NCI-H2081 treated with DMSO at 0.1 percent for 48 hours (cell line): ENCODE measurements at places on chromosomes 13 and 19.

DNA sequence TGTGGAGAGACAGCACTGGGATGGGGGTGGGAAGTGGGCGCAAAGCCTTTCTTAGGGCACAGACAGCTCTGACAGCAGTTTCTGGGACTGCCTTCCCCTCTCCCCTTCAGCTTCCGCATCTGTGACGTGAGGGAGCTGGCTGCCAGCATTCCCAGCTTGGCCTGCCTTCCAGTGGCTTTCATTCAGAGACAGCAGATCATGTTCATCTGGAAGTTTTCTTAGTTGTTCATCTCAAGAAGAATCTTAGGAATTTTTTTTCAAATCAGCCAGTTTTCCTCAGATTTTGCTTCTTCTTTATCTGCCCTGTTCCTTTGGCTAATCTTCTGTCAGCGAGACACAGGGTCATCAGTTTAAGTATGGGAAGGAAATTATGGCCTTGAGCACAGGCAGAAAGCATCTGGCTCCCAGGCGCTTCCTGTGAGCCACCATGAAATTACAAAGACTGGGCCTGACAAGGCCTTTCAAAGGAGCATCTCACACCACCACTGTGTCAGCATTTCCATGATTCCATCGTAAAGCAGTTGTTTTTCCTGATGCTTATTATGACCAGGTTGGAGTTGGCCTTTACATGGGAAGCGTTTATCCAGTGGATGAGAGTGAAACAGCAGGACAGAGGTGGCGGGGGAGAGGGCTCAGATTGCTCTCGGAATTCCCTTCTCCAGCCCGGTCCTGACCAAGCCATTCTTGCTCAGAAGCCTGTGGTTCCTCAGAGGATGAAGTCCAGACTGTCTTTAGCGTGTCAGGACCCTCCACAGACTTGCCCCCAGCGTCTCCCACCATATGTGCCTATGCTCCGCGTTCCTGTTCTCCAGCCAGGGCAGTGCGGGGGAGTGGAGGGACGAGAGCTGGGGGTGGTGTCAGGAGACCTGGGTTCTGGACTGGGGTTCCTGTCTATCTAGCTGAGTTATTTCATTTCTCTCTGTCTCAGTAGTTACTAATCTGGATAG lies 43.6 kb downstream of the ARHGAP35 start:
- DNase-seq: no peak

DNA sequence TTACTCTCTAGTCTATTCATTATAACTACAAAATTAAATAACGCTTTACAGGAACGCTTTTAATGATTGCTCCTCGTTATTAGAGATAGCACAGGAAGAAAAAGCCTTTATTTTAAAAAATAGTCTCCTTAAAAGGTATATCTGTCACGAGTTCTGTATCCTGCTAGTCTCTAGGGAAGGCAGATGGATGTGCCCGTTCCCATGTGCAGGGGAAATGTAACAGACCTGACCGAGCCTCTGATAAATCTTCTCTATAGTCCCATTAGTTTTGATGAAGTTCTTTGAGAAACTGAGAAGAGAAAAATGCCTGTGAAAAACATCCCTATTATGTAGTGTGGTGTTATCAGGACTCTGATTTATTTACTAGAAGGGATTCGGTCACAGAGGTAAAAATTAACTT lies 226.4 kb downstream of the PCDH9 start:
- no peak for DNase-seq

- DNase-seq: no peak
Measured at GRCh38 chr19:4304538-4305256, at the start of gene FSD1. FSD1 (plus strand) TSS chr19:4304598; CDS start chr19:4304747, 149 bp downstream.

- no peak for DNase-seq
Measured at GRCh38 chr13:110339263-110339662, 32.2 kb downstream of the COL4A2 start.

DNA sequence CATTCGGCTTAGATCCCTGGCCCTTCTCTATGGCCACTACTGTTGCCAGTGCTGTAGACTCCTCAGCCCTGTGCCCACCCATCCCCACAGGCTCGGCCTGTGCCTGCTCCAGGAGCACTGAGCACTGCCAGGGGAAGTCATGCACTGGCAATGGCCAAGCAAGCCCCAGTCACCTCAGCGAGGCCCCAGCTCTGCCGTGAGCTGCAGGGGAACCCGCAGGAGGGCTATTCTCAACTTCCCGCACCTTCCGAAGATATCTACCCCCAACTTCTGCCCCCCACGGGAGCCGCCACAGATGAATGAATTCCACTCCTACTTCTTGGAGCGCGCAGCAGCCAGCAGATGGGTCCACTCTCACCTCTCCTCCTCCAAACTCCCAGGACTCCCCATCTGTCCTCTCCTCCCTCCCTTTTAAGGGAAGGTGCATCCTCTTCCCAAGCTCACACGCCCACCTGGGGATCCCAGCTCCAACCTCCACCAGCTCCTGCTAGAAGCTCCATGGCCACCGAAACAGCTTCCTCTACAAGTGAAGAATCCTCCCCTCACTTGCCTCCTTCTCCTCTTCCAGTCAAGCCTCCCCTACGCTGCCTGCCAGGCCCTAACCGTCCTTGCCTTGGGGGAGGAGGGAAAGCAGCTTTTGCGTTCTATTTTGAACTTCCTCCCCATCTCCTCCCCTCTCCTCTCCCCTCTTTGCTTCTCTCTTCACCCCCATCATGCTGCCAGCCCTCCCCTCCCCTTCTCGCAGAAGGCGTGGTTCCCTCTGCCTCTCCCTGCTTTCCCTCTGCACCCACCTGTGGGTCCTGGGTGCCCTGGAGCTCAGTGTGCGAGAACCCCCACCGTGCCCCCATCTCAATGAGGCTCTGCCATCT lies 52.2 kb downstream of the PEPD start:
- no peak for DNase-seq

GRCh38 chr13:110158226-110158625 lies 148.7 kb downstream of the COL4A1 start:
- DNase-seq: no peak

DNA sequence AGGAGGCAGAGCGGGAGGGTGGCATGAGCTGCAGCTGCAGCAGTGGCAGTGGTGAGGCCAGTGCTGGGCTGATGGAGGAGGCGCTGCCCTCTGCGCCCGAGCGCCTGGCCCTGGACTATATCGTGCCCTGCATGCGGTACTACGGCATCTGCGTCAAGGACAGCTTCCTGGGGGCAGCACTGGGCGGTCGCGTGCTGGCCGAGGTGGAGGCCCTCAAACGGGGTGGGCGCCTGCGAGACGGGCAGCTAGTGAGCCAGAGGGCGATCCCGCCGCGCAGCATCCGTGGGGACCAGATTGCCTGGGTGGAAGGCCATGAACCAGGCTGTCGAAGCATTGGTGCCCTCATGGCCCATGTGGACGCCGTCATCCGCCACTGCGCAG lies 2.0 kb downstream of the EGLN2 start:
- DNase-seq: no peak

DNA sequence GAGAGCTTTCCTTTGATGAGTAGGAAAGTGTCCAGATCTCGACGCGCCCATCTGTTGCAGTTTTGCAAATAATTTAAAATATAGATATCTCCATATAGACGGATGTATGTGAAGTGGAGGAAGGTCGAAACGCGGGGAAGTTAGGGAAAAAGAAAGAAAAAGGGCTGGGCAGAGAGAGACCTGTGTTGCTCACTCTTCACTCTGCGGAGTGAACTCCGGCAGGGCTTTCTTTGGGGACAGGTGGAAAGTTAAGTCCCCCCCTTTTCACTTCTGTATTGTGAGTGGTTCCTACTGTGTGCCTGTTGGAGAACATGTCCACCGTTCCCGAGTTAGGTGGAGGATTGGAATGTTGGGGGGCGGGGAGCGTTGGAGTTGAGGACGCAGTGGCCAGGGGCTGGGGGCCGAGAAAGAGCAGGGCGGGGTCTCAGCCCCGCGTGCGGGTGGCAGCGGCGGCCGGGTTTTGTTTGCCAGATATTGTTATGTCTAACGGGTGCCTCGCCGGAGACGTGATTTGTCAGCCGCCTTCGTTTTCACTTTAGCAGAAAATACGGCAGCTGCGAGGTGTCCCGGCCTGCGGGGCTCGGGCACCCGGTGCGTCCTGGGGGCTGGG lies 145.1 kb upstream of the ZNF536 start:
- no peak for DNase-seq

DNA sequence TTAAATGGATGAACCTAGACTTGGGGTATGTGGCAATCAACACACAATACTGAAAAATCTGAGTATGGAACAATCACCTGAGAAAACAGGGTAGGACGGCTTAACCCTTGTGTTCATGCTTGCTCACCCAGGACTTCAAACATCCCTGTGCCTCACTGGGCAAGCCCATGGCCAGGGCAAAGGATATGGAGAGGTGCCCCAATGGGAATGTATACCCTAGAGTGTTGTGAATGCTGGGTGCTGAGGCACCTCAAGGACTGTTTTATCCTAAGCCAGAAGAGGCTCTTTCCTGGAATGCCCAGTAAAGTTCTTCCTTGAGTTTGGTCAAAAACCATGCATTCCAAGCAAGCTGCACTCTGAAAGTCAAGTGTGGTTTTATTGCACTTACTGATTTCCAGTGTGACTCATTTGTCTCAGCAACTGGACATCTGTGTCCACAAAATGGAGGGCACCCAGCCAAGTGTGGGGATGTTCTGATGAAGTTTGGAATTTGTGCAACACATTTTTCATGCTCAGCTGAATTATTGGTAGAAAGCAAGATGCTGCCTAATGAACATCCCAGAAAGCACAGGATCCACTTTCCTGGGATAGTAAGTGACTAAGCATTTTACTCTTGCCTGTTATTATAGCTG lies 531.3 kb downstream of the RFC3 start:
- DNase-seq: no peak

DNA sequence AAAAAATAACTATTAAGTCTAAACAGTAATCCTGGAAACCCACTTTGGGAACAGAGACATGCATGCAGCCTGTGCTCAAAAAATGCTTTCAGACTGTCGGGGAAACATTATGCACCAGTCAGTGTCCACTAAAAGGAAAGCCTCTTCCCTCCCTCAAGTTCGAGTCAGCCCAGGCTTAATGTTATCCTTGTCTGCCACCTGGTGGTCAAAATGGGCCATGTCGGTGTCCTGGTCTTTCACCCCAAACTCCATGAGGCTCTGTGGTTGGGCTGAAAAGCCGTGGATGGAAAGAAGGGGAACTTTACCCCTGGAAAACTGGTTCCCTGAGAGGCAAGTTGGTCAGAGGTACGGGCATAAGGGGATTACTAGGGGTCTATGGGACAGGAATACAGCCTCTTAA lies 88.4 kb upstream of the ZNF492 start:
- no peak for DNase-seq

- DNase-seq: no peak
Measured at GRCh38 chr13:41562541-41563178, 105.3 kb downstream of the RGCC start.

GRCh38 chr13:29991343-29991742 lies 140.9 kb upstream of the UBL3 start:
- DNase-seq: no peak

GRCh38 chr19:8688930-8689329 lies 9.7 kb downstream of the ACTL9 start:
- no peak for DNase-seq

DNA sequence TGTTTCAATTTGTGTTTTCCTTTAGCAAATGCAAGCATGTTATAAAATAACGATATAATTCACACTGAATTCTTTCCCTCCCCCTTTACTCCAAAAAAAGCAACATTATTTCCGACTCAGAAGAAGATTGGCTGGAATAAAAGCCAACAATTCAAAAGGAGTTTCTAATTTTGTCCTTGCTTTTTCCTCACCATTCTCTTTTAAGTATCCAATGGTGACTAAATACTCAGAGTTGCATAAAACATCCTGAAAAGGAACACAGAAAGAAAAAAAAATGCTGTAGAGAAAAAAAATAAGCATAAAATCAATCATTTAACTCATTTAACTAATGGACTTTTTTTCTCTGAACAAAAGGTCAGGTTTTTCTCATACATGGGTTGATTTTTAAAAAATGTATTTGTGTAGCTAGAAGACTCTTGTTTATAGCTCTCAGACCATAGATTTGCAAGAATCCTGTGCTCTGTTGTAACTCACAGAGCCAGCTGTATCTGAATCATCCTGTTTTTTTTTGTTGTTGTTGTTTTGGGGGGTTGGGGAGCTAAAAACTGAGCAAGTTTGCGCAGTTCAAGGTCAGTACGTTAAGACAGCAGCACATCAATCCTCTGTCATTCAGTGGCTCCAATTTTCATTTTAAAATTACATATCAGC lies 108.1 kb downstream of the PCDH17 start:
- no peak for DNase-seq

GRCh38 chr13:62920159-62920558 lies 1504.5 kb upstream of the PCDH20 start:
- DNase-seq: no peak

DNA sequence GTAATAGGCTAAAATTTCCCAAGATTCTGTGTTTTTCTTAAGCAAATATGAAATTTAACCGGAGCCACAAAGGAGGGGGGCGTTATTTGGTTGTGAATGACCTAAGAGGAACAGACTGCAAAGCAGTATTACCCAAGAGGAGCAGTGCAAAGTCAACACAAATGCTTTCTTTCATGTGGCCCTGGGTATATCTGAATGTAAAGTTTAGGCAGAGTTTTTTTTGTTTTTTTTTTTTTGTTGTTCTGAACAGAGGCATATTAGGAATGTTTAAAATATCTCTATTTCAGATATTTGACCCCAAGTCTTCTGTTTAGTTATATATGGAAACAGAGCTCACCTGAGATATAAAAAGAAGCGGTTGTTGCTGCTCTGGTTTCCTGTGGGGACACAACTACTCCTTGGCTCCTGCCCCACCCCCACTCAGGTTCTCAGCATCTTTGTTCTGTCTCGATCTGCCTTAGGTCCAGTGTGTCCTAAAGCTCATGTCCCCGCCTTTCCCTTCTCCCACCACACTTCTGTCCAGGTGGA lies 220.7 kb downstream of the RFC3 start:
- no peak for DNase-seq

DNA sequence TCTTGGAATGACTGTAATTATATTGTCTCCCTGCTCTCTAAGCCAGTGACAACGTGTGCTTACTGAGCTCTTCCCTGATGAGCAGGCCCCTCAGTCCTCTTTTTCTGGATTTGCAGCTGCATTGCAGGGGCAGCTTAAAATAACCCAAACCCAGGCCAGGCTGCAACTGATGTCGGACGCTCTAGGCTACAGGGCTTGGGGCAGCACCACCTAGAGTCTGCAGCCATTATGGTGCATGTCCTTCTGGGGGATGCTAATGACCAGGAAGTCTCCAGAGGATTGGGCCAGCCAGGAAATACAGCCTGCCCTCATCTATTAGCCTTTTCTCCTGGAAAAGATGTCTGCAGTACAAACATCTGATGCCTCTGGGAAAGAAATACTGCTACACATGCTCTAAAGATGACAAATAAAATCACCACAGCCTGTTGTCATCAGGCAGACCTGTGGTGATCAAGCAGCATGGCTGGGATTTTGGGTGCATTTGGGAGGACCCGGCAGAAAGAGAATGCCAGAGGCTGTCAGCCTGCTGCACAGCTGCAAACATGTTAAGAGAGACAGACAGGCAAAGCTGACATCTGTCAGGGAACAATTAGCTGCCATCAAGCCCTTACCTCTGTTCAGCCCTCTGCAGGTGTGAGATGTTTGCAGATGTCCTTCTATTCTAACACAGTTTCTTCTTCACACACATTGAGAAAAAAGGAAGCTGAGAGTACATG lies 51.8 kb downstream of the CCDC70 start:
- DNase-seq: no peak
